Colonic mucosa (tissue), 4 donors: ENCODE measurements at places on chromosomes 11 and 22. TPM values are rescaled to one million over a fixed set of nuclear protein-coding genes. Genes with fewer than 3 reads are reported as not detected.
A peak's percentile ranks its signal among the peaks of the same experiment; 100 is the strongest.

- no peak for DNase-seq
Observed at GRCh38 chr11:91624021-91624420, 600.6 kb upstream of the FAT3 start.

The LRRC10B gene
- total RNA-seq, result 1.3 TPM

- DNase-seq, result no peak
Observed at GRCh38 chr11:122772945-122773344, 65.4 kb upstream of the CRTAM start.

- no peak for DNase-seq
Observed at GRCh38 chr22:32932176-32932575, 126.0 kb downstream of the SYN3 start.

DNA sequence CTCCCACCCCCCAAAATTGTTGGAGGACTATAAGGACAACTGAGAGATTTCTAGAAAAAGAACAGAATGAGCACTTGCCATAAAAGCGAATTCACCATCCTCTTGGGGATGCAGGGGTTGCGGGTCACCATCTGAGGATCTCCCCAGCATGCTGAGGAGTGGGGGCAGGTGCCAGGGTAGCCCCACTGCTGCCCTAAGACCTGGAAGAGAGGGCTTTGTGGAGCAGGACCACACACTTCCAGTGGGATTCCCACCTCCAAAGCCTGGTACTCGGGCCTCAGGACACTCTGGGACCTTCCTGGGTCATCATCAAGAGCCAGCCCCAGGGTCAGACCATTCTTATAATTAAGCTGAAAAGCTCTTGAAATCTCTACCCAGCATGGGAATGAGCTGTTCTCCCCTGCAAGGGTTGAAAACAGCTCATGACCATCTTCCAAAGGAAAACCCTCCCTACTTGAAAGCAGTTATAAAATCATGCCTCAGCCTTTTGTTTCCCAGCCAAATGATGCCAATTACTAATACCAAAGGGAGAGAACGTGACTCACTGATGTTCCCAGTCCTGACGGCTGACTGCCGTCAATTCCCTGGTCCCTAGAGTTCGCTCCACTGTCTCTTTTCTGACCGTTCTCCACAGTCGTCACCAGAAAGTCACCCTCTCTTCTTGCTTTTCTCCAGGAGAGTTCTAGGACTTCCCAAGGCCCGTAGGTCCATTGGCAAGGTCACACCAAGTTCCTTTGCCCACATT, 76.8 kb upstream of the CREB3L1 start:
- DNase-seq, result no peak

DNA sequence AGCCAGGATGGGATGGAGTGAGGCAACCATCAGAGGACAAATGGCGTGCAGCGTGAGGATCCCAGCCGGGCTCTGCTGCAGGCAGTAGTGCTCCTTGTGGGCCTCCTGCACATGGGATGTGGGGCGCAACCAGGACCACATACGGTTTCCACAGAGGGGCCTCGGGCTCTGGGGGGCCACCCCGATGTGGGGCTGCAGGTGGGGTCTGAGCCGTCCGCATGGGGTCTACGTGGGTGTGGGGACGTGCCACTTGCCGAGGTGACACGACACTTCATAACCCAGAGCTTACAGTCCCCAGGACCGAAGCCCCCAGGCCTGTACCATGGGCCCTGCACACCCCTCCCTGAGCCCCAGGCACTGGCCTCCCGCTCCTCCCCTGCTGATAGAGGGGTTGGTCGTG, 10.8 kb downstream of the TTLL8 start:
- no peak for DNase-seq

The KLHL35 gene
- total RNA-seq, result 0.50 TPM

The KRTAP5-6 gene
- total RNA-seq, result not detected

DNA sequence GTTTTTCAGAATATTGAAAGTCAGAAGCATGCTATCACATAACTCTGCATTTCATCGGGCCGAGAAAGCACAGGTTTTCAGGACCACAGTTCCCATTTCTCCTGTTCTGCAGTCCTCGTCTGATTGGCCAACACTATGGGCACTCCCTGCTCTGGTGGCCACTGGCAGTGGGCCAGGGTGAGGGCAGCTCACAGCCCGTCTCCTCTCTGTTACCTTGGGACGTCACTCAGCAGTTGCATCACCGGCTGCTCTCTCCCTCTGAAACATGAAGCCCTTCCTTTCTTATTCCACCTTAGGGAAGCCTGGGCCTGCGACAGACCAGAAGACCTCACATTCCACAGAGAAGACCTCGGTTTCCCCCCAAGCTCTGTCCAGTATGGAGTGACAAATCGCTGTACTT, 11.4 kb upstream of the MICAL3 start:
- no peak for DNase-seq

- DNase-seq, result peak; percentile 27
Observed at GRCh38 chr11:36672815-36673450, 74.9 kb upstream of the RAG2 start.

- no peak for DNase-seq
Observed at GRCh38 chr11:29293825-29294224, 723.0 kb downstream of the KCNA4 start.

The MICAL2 gene
- total RNA-seq, result 194 TPM

The MS4A6A gene
- 10.5 TPM for total RNA-seq

GRCh38 chr11:120305286-120305685, 19.8 kb upstream of the TLCD5 start:
- DNase-seq, result peak; percentile 77

- DNase-seq, result no peak
Observed at GRCh38 chr22:36104988-36105387, 55.6 kb downstream of the APOL3 start.

- DNase-seq, result peak; percentile 89
Observed at GRCh38 chr11:78038697-78039313, 15.7 kb upstream of the KCTD14 start.

DNA sequence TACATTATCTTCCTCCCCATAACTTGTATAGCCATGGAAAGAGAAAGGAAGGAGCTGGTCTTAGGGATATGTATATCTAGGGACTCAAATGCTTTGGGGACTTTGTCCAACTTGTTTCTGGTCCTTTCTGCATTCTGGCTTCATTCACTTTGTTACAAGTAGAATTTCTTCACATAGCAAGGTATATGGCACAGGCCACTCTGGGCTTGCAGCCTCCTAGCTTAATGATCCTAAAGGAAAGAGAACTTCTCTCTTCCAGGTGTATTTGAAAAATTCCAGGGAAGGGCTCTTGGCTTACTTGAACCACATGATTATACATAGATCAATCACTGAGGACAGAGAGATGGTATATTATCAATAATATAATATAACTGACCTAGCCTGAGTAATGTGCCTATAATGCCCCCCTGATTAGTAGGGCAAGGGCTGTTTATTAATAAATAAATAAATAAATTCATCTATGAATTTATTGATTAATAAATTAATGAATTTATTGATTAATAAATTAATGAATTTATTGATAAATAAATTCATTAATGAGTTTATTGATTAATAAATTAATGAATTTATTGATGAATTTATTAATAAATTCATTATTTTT, 48.2 kb upstream of the CEP295 start:
- DNase-seq, result no peak

DNA sequence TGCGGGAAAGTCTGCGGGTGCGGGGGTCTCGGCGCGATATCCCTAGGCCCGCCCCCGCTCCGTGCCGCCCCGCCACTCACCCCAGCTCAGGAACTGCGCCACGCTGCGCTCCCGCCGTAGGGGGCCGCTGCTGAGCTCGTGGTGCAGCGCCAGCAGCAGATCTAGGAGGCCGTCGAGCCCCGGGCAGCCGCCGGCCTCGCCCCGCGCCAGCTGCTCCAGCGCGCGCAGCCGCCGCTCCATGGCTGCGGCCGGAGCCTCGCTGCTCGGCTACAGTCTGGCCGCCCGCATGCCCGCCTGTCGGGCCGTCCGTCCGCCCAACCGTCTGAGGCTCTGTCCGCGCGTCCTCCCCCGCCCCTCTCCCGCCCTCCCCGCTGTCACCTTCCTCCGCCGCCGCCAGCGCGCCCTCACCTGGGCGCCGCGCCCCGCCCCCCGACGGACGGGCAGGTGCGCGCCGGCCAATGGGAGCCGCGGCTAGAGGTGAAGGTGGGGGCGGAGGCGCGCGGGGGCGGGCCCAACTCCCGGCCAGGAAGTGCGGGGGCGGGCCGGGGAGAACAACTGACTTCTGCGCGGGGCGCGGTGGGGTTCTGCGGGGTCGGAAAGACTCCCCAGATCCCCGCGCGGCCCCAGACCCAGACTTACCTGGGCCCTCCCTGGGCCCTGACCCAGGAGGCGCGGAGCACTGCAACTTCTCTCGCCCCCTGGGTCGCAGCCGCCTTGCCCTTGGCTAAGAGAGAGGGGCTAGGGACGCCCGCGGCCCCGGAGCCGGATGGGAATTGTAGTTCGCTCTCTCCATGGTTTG, at the start of gene CDC42BPG:
Gene CDC42BPG, minus strand, starts transcription at position 324 of the 799 bp plus-strand sequence. Its CDS starts 84 bp downstream, at position 240.
- DNase-seq, result peak; percentile 89

The RIMBP3C gene
- 0.07 TPM for total RNA-seq

DNA sequence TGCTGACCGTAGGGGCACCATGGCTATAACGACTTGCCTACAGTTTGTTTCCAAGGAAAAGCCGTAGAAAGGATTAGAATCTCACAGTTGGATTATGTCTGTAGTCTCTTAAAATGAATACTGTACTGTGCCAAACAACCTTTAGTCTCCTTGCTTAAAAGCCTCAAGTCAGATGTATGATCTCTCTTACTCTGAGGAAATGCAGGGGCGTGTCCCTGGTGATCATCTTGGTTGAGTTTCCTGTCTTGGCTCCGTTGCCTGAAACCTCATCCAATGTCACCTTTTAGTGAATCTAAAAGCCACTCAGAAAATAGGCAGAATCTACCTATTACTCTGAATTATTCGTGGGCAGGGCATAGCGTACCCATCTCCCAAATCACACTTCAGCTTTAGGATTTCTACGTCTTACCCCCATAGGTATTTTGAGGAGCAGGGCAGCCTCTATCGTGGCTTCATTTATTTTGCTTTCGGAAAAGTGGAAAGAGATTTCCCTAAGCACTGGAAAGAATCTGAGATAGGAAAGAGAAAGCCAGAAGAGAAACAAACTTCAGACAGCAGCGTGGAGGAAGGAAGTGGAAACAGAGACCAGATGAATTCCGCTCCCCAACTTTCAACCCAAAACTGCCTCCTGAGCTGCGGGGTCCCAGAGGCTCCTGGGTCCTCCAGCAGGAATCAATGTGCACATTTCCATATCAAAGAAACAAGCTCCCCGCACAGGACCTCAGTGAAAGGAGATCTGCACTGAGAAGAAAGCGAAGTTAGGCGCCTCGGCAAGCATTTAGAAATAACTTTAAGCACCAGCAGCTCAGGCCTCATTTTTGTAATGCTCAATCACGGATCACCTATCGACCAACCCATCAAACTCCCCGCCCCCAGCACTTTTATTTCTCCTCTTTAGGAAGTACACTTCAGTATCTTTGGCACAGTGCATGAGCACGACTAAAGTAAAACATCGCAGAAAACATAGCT, 245.8 kb downstream of the ETS1 start:
- no peak for DNase-seq

GRCh38 chr11:64803158-64803845, at the start of gene MAP4K2:
Gene MAP4K2, minus strand, starts transcription at chr11:64803214. Its CDS starts 65 bp downstream, at chr11:64803149.
- DNase-seq, result peak; percentile 88

The CCDC188 gene
- total RNA-seq, result 0.22 TPM

The CRYBB1 gene
- total RNA-seq, result 0.32 TPM

GRCh38 chr22:37258005-37258752, 14.1 kb upstream of the RAC2 start:
- DNase-seq, result no peak

- no peak for DNase-seq
Observed at GRCh38 chr22:37089434-37089833, 20.1 kb downstream of the TMPRSS6 start.

- peak; percentile 76 for DNase-seq
Observed at GRCh38 chr22:29040385-29041275, 21.0 kb downstream of the C22orf31 start.

The KREMEN1 gene
- 20.7 TPM for total RNA-seq

The CARD18 gene
- total RNA-seq, result not detected

The BRSK2 gene
- total RNA-seq, result 1.2 TPM

DNA sequence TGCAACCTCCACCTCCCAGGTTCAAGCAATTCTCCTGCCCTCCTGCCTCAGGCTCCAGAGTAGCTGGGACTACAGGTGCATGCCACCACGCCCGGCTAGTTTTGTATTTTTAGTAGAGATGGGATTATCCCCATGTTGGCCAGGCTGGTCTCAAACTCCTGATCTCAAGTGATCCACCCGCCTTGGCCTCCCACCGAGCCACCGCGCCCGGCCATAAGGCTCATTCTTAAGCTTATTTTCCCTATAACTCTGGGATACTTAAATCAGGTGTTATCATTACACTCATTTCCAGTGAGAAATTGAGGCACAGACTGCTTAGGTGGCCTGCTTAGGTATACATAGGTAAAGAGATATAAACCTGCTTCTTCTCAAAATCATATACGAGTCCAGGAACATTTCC, 188.3 kb upstream of the MTNR1B start:
- DNase-seq, result no peak

DNA sequence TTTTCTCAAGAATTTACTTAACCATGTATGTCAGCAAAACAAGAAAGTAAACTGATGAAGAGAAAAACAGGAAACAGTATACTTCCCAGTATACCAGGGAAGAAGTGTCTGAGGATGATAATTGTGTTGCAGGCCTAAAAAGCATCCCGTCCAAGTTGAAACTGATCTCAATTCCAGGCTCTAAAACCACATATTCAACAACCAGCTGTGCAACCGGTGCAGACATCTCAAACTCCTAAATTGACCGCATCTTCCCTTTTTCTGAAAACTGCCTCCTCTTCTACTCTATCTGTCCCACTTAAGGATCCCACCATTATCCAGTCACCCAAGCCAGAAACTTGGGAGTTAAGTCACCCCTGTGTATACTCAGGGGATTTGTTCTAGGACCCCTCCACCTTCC, 47.2 kb downstream of the CCDC83 start:
- DNase-seq, result no peak

The BACE1 gene
- total RNA-seq, result 11.5 TPM

The FUT4 gene
- total RNA-seq, result 28.5 TPM

DNA sequence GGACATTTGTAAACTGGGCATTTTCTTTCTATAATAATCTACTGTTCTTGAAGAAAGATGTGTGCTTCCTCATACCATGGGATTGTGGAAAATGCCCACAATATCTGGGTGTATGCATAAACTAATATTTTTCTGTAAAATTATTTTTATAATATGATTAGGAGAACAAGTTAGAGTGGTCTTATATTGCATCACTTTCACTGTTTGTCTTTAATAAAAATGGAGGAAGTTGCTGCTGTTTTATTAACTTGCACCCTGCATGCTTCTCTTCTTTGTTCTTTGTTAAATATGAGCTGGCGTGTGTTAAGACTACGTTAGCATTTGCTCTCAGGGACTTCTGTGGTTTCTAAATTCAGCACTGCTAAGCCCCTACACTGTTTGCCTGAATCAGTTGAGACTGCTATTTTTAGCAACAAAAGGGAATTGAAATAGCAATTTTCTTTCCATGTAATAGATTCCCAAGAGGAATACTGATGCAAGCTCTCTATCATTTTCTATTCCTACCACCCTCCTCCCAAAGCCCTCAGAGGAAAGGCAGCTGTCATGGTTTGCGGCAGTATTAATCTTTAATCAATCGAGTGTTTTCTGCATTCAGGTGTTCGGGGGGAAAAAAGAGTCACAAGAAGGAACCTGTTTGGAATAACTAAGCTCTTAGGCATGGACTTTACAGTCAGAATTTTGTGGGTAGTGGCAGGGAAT, 56.1 kb downstream of the HSD17B12 start:
- no peak for DNase-seq

The PLEKHB1 gene
- 20.1 TPM for total RNA-seq

GRCh38 chr22:18078329-18079041, 695 bp downstream of the PEX26 start:
- DNase-seq, result peak; percentile 70

GRCh38 chr11:65921033-65921555, 1.9 kb downstream of the DRAP1 start:
- DNase-seq, result no peak
